ENCODE measurements at places on chromosomes 6 and 20. TPM values are rescaled to one million over a fixed set of nuclear protein-coding genes. Genes with fewer than 3 reads are reported as not detected.

BTN1A1 gene
- total RNA-seq = not detected

BFSP1 gene
- 0.12 TPM for total RNA-seq

- H3K36me3 ChIP-seq = peaks cover 25% of the 10 kb centered on the region
- no peak for DNase-seq
- peaks cover 45% of the 10 kb centered on the region for H3K4me1 ChIP-seq
- no peaks in the 10 kb centered on the region for H3K27me3 ChIP-seq
- peak overlapping the region; percentile 98 for H3K27ac ChIP-seq
Observed at GRCh38 chr20:45363611-45364492, 896 bp downstream of the SYS1 start.

DNA sequence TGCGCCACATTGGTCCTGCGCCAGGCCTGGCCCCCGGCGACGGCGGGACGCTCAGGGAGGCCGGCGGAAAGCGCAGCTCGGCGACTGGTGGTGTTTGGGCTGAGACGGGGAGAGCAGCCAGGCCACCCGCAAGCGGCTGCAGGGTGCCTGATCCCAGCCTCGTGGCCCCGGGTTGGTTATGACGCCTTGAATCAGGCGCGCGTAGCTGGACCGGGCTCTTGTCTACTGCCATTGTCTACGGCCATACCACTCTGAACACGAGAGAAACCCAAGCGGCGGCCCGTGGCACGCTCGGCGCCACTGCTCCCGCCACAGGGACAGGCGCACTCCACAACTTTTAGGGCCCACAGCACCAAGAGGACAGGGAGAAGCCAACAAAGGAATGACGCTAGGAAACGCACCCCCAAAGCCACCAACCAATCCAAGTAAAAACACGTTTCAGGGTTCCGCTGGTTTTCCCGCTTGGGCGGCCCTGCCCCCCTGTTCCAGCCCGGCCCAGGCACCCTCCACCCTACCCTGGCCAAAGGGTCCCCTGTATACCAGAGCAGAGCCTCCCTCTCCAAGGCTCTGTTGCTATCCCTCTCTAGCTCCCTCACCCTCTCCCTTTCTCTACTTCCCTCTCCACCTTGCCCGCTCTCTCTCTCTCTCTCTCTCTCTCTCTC lies 1849.3 kb upstream of the DEFB115 start:
- H3K27ac ChIP-seq = no peak overlapping the region
- H3K27me3 ChIP-seq = peaks cover 7% of the 10 kb centered on the region
- no peak for DNase-seq
- H3K36me3 ChIP-seq = peaks cover 9% of the 10 kb centered on the region

TRIM31 gene
- total RNA-seq = not detected

DNA sequence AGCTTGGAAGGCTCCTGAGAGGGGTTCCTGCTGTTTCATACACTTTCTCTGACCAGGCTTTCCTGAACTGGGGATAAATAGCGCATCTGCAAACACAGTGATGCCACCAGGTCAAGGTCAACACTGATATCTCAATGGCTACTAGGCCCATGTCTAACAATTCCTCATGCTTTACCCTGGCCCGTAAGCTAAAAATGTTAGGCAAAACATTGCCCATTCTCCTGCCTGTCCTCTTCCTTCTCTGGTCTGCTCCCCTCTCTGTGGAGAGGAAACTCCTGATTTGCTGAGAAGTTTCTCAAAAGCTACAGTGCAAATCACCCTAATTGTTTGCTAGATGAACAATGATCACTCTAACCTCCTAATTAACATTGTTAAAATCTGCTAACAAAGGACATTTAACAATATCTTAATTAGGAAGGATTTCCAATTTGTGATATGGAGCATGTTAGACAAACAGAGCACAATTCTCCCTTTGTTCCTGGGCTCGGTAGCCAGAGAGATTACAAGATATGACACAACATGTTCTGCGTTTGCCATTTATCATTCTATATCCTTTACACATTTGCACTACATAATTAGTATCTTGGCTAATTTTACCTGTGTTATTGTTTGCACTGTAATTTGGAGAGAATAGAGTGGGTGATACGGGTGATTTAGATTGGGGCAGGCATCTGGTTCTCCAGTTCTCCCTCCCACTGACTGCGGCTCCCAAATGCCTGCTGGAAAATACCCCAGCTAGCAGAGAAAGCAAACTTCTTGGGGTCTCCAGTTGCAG lies 266.8 kb downstream of the CD83 start:
- no peak overlapping the region for H3K4me3 ChIP-seq
- DNase-seq = no peak
- H3K27me3 ChIP-seq = no peaks in the 10 kb centered on the region
- peaks cover 43% of the 10 kb centered on the region for H3K4me1 ChIP-seq

CAPN11 gene
- 1.2 TPM for total RNA-seq

- H3K4me3 ChIP-seq = no peak overlapping the region
- peaks cover 7% of the 10 kb centered on the region for H3K27me3 ChIP-seq
- no peak for DNase-seq
- H3K36me3 ChIP-seq = no peaks in the 10 kb centered on the region
Observed at GRCh38 chr6:169812257-169812644, 60.8 kb downstream of the ERMARD start.

- no peaks in the 10 kb centered on the region for H3K27me3 ChIP-seq
- peaks cover 87% of the 10 kb centered on the region for H3K4me1 ChIP-seq
- DNase-seq = no peak
- H3K4me3 ChIP-seq = no peak overlapping the region
- H3K36me3 ChIP-seq = peaks cover 20% of the 10 kb centered on the region
Observed at GRCh38 chr6:156807028-156807427, 29.9 kb downstream of the ARID1B start.

Measured in activated CD4-positive, alpha-beta T cell treated with anti-CD3 and anti-CD28 coated beads for 36 hours (primary cell).